ENCODE measurements at places on chromosomes 7 and 10. TPM values are rescaled to one million over a fixed set of nuclear protein-coding genes. Genes with fewer than 3 reads are reported as not detected.

FAM25A gene
- not detected for total RNA-seq

PAPOLB gene
- total RNA-seq, result 0.22 TPM

HOXA9 gene
- 10.4 TPM for total RNA-seq

GRCh38 chr10:34931216-34931615 is 116.1 kb upstream of the PARD3 start:
- no peak for DNase-seq

DNA sequence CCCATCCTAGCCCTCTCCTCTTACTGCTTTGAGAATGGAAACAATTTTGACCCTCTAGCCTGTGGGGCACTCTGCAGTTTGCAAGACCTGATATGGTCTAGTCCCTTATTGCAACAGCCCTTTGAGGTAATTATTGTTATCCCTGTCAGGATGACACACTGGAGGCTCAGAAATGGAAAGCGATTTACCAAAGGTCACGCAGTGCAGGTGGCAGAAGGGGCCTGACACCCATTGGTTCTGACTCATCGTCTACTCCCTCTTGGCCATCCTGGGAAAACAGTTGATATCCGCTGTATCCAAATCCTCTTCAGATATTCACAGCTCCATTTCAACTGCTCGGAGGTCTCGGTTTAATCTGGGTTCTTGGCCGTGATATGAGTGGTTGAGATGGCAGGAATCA is 44.7 kb upstream of the AQP1 start:
- DNase-seq, result no peak

GRCh38 chr10:81065474-81065873 is 527.8 kb downstream of the SH2D4B start:
- DNase-seq, result no peak

GRCh38 chr10:124289851-124290795 is 128.6 kb downstream of the OAT start:
- DNase-seq, result peak; percentile 88

DNA sequence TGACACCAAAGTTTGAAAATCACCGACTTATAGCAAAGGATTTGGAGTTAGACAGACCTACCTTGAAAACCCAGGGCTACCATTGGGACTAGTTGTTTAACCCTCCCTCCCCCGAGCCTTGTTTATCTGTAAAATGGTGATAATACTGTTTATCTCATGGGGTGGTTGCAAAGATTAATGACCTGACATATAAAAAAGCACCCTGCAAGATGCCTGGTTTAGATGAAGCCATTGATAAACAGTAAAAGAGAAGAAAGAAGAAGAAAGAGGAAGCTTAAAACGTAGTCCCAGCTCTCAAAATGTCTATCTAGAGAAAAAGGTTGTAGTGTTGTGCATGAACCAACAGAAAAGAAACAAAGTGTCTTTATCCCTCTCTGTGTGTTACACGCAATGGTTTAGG is 145.7 kb downstream of the FGFR2 start:
- no peak for DNase-seq

DNA sequence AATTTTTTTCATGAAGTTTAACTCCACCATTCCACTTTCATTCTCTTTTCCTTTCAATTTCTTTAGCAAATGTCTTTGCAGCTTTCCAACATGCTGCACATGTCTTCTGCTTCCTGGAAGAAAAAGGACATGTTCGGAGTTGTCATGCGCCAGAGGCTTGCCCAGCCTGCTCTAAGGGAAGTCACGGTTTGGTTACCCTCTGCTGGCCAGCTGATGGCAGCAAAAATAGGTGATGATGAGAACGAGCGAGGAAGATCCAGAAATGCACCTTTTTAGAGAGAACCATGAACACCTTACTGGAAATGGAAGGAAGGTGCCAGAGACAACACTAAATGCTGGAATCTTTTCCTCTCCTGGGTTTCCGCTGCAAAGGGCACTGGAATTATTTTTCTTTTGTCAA is 4.9 kb upstream of the ZSCAN21 start:
- DNase-seq, result no peak

GRCh38 chr7:43647673-43648472 is 65.0 kb downstream of the STK17A start:
- DNase-seq, result no peak

DNA sequence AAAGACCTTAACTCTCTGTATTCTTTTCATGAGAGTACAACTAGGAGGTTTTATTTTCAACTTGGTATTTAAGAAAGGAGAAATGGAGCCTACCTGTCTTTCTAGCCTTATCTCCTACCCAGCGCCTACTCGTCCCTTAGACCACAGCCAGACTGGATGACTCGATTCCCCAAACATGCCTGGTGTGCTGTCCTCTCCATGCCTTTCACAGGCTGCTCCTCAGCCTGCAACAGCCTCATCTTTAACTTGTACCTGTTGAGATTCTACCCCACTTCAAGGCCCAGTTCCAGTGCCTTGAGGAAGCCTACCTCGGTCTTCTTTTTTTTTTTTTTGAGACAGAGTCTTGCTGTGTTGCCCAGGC is 29.4 kb downstream of the CPA1 start:
- DNase-seq, result no peak

GRCh38 chr7:128390871-128391565 is 18.8 kb downstream of the IMPDH1 start:
- DNase-seq, result no peak

GRCh38 chr7:128026551-128026950 is 4.7 kb downstream of the LRRC4 start:
- no peak for DNase-seq

GRCh38 chr10:59234816-59235429 is 58.5 kb downstream of the PHYHIPL start:
- DNase-seq, result no peak

DNA sequence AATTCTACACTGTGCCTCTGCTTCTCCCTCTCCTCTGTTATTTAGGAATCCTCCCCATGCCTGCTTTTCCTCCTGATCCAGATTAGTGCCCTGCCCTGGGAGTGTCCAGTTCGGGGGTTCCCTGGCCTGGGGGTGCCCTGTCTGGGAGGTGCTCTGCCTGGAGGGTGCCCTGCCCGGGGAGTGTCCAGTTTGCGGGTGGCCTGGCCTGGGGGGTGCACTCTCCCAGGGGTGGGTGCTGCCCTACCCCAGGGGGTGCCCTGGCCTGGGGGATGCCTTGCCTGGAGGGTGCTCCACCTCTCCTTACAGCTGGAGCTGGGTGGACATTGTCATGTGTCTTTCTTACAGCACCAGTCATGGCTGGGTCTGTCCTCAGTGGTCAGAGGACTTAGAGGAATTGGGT is 20.2 kb downstream of the RAMP3 start:
- peak; percentile 78 for DNase-seq

GRCh38 chr10:72274730-72275350 is 1.1 kb downstream of the DDIT4 start:
- peak; percentile 93 for DNase-seq

DNA sequence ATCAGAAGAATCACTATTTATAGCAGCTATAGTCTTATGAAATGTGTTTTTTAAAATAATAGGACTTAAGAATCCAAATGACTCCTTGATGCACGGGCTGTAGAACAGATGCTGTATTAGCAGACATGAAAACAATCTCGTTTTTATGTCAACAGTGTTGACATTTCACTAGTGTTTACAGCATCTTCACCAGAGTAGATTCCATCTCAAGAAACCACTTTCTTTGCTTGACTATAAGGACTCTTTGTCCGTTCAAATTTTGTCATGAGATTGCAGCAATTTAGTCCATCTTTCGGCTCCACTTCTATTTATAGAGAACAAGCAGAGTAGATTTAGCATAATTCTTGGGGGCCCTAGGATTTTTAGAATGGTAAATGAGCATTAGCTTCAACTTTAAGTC is 295.1 kb downstream of the EXOC4 start:
- no peak for DNase-seq

DNA sequence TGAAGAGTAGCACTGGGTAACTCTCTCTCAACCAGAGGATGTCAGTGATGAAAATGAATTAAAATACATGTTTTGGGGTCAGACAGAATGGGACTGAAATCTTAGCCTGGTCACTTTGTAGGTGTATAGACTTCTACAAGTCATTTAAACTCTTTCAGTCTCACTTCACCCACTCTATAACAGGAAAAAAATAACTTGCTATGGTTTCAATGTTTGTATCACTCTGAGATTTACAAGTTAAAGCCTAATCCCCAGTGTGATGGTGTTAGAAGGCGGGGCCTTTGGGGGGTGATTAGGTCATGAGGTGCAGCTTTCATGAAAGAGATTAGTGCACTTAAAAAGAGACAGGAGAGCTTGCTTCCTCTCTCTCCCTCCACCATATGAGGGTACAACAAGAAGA is 134.8 kb downstream of the INHBA start:
- DNase-seq, result no peak
